Putamen (tissue), 1 donor: ENCODE measurements at places on chromosomes 4 and X.

DNA sequence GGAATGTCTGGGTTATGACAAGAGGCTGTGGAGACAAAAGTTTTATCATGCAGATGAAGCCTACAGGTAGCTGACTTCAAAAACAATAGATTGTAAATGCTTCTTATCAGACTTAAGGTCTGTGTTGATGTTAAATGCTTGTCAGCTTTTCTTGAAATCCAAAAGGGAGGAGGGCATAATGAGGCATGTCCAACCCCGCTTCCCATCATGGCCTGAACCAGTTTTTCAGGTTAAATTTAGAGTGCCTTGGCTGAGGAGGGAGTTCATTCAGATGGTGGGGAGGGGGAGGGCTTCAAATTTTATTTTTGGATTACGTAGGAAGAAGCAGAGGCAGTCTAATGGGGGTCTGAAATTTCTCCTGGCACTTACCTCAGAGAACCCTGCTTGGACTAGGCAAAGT, 207.7 kb upstream of the HDX start:
- DNase-seq, result no peak

- DNase-seq, result no peak
Measured at GRCh38 chr4:106851726-106852125, 184.4 kb downstream of the DKK2 start.

- DNase-seq, result no peak
Measured at GRCh38 chrX:50698944-50699343, 115.0 kb downstream of the SHROOM4 start.

DNA sequence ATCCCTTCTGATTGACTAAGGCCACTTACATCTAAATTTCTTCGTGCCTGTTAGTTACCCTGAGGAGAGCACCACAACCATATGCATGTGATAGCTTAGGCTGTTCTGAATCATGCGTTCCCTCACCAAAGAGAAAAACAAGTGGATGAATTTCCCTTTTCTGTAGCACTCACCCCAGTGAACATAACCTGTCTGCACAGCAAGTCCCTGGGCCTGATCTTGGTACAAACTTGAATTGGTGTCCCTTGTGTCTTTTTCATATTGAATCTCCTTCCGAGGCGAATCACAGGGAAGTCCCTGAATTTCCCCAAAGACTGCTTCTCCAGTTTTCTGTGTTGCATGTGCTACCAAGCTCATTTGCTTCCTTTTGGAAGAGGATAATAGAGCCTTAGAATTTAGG, 100.4 kb downstream of the KLHL8 start:
- DNase-seq, result no peak

GRCh38 chr4:102705391-102705935, 55.3 kb downstream of the MANBA start:
- no peak for DNase-seq

DNA sequence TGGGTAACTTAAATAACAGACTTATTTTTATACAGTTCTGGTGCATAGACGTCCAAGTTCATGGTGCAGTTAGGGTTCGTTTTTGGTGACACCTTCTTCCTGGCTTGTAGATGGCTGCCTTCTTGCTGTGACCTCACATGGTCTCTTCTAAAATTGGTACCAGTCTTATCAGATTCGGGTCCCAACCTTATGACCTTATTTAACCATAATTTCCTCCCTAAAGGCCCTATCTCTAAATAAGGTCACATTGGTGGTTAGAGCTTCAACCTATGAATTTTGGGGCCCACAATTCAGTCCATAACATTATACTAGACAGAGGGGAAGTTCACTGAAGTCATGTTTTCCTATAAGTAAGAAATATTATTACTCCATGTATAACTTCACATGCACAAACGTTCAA, 128.0 kb downstream of the CFAP299 start:
- DNase-seq, result no peak

DNA sequence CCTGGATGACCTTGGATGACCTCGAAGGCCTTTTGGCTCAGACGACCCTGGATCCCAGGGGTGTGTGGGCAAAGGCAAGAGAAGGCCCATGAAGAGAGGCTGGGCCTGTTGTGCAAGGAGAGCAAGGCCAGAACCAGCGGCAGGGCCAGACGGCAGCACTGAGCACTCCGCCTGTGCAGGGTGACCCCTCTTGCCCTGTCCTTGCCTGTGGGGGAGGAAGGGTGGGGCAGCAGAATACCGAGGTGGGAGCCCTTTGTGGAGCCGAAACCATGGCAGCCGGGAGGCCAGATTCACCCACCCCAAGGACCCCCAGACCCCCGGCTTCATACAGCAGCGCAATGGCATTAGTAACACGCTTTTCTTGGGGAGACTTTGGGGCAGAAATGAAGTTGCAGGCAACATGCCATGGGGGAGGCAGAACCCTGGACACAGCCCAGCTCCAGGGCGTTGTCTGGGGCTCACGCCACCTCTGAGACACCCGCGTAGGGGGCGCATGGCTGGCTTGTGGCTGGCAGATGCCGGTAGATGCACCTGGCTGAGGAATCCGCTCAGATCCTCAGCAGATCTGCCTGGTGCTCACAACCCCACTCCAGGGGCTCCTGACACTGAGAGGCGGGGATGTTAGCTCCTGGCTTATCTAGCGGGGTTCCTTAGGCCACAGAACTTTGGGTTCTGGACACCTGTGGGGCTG, 114.5 kb downstream of the FAM53A start:
- no peak for DNase-seq

DNA sequence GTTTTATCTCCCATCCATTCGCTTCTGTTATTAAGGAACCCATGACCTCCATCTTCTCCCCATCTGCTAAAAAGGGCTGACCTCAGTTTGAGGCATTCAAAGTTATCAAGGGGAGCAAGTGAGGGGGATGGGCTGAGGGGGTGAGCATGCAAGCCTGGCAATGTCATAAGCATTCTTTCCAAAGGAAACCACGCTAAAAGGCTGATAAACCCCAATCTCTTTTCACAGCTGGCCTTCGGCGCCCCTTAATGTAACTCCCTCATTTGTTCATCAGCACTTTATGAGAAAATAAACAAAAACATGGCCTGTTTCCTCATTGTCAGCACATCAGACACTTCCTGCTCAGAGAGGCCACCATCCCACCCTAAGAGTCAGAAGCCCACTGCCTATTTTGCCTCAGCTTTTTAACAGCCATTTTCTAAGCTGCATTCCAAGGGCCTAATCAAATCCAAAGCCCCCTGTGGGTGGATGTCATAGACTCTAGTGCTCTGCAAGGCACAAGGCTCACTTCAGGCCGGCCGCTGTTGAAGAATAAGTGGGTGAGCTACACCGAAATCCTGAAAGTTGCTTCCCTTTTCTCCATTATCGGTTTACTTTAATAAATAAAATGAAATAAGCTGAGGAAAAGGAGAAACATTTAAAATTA, 92.0 kb upstream of the SRD5A3 start:
- no peak for DNase-seq

GRCh38 chrX:54447461-54447860, 7.3 kb downstream of the TSR2 start:
- DNase-seq, result peak; percentile 1

DNA sequence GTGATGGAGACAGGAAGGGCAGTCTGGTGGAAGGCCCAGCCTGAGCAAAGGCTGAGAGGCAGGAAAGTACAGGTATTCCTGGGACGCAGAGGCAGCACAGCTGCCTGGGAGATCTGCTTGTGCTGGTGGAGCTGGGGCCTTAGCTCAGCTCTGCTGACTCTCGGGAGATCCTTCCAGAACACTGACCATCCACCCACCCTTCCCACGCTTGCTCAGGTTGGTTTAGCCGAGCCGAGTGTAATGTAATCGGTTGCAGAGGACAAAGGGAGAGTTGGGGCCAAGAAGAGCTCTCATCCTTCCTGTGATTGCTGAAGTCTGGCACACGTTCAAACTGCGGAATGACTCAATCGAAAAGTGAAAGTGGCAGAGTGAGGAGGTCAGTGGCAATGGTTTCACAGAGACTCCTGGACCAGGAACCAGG, 43.1 kb upstream of the GPR78 start:
- no peak for DNase-seq

- DNase-seq, result no peak
Measured at GRCh38 chr4:144650311-144651005, 4.5 kb downstream of the HHIP start.
